Right hindlimb (tissue), 1 donor: ENCODE measurements at places on chromosomes 1 and 21.
A peak's percentile ranks its signal among the peaks of the same experiment; 100 is the strongest.

GRCh38 chr1:21623410-21623961, 45.7 kb downstream of the RAP1GAP start:
- peak; percentile 58 for DNase-seq

DNA sequence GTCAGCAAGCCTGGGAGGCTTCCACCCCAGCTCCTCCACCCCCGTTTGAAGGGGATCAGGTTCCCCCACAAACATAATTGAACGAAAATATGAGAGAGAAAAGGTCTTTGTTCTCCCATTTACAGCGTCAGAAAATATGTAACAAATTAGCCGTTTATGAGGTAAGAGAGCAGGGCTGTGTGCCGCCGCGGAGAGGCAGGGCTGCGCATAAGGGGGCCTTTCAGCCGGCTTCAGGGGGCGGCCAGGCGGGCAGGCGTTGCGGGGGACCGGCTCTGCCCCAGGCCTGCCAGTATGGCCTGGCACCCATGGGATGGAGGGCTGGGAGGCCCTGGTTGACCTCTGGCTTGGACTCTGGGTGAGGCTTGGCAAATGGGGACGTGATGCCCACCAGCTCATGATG, 179.3 kb downstream of the TRABD2B start:
- DNase-seq: no peak

DNA sequence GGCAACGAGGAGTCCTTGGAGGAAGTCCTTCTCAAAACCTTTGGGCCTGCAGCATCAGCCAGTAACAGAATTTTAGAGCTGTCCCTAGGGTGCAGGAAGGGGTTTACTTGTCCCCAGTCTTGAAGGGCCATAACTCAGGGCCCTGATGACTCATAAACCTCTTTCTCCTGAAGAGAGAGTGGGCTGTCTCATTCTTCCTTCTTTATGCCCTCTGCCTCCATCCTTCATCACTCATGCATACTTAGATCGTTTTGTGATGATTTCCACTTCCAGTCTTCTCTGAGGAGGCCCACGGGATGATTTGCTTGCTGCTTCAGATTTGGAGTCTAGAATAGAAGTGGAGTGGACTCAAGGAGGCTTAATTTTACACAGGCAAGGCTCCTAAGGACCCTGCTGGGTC, 60.2 kb downstream of the NDUFS5 start:
- DNase-seq: no peak

DNA sequence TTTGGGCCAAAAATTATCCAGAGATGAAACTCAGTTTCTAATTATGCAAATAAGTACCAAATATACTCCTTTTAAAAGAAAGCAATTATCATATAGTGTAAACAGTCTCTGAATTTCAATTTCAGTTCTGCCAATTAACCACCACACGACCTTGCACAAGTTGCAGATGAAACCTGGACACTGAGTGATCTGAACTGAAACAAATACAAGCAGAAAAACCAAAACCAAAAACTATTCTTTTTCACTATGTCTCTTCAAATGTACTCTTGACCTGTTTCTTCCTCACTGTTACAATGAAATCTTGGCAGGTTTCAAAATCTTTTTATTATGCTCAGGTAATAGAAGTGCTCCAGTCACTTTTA, 79.2 kb downstream of the TYW3 start:
- no peak for DNase-seq

GRCh38 chr21:33942426-33942825, 26.8 kb upstream of the ATP5PO start:
- DNase-seq: no peak

DNA sequence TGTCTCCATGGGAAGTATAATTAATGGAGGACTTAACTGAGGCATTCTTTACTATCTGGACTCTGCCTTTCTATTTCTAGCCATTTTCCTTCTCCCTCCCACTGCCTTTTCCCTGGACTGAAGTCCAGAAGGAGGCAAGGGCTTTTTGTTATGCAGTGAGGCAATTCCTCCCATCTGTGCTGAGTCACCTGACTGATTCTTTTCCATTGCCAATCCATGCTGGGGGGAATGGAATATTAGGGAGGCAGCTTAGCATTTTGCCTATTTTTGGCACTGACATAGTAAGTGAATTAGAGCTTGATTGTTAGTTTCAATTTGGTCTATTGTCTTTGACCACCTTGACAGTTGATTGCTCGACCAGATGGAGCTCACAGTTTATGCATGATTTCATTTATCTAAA, 1000.6 kb upstream of the PRMT6 start:
- no peak for DNase-seq

DNA sequence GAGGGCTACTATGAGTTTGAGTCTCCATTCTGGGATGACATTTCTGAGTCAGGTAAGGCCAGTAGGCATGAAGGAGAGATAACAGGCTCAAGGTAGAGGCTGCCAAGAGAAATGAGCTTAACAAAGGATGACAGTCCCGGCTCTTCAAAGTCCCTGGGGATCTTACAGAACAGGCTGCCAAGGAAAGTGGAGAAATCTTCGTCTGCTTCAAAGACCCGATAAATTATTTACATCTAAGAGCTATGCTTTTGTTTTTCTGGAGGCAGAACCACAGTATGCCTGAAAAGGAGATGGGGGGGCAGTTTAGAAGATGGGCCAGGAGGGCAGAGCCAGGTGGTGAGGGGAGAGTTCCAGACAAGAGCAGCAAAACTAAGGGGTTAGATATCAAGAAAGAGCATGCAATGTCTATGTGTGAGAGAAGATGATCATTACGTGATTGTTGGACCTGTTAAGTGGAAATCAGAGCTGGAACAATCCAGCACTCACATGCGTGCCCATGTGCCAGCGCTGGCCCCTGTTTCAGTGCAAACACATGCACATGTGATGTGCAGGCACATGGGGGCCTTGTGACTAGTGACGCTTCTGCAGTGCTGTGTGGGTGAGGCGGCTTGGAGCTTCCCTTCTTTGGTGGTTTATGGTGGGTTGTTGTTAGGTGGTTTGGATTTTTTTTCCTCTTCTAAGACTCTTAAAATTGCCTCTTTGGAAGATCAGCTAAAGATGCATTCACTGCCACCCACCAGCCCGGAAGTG, 25.7 kb downstream of the CAMK1G start:
- no peak for DNase-seq

- no peak for DNase-seq
Observed at GRCh38 chr21:37821092-37821491, 95.2 kb downstream of the KCNJ6 start.

- DNase-seq: no peak
Observed at GRCh38 chr1:217059401-217059800, 336.2 kb upstream of the ESRRG start.
